EH (cell line): ENCODE measurements at places on chromosomes 4 and X.

GRCh38 chr4:90183254-90183653 lies 56.1 kb downstream of the CCSER1 start:
- DNase-seq = no peak

- DNase-seq = peak; percentile 66
These were observed 18.4 kb downstream of the IL21 start for GRCh38 chr4:122602277-122603142.

DNA sequence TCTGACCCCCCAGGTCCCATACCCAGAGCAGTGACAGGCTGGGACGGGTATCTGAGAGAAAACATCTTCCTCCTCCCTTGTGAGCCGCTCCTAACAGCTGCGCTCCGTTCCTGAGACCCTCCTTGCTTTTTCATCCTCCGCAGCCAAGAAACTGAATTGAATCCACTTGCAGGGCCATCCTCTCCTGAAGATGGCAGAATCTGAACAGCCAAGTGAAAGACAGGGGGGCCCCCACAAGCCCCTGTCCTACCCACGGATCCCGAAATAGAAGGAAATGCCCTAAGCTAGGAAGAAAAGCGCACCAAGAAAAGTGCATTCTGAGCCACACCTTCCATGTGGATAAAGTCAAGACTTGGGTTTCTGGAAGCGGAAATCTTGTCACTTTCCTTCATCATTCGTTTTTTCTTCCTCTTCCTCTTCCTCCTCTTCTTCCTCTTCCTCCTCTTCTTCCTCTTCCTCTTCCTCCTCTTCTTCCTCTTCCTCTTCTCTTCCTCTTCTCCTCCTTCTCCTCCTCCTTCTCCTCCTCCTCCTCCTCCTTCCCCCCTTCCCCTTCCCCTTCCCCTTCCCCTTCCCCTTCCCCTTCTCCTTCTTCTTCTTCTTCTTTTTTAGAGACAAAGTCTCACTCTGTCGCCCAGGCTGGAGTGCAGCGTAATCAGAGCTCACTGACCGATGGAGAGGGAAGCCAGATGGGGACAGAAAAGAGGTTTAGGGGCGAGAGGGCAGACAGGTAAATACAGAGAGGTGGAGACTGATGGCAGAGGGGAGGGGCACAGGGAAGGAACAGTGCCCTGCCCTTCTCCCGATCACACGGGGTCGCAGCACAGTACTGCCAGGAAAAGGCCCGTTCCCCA lies 86.0 kb upstream of the WWC2 start:
- DNase-seq = peak; percentile 9

DNA sequence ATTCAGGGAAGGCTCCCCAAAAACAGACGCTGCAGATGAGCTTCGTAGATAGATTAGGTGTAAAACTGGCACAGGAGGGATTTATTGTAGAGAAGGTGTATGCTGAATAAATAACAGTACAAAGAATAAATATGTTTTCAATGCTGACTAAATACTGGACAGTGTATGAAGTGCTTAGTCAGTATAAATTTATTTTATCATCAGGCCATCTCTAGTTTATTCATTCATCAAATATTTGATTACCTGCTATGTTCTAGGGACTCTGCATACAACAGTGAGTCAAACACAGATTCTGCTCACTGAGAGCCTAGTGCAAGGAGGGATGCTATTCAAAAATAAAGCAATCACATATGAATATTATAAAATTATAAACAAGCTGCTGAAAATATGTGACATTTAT lies 63.6 kb upstream of the TSPAN5 start:
- DNase-seq = no peak

- no peak for DNase-seq
These were observed 35.3 kb downstream of the CD99L2 start for GRCh38 chrX:150863191-150863590.

- no peak for DNase-seq
These were observed 23.7 kb upstream of the CASK start for GRCh38 chrX:41946989-41947612.

GRCh38 chr4:106238820-106239420 lies 77.1 kb downstream of the TBCK start:
- peak; percentile 51 for DNase-seq

- no peak for DNase-seq
These were observed 26.8 kb upstream of the AP1S2 start for GRCh38 chrX:15881381-15881897.

DNA sequence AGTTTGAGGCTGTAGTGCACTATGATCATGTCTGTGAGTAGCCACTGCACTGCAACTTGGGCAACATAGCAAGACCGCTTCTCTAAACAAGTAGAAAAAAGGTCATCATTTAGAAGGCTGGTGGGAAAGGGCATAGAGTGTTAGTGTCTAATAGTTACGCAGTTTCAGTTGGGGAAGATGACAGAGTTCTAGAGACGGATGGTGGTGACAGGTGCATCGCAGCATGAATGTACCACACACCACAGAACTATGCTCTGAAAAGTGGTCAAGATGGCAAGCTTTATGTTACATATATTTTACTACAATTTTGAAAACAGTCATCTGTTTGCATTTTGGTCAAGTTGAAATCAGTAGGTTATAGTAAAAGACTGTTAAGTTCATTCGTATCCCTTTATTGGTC lies 23.7 kb upstream of the CLDN34 start:
- no peak for DNase-seq

GRCh38 chr4:70183168-70183939 lies 12.2 kb upstream of the ODAM start:
- no peak for DNase-seq

- DNase-seq = peak; percentile 16
These were observed 16.6 kb downstream of the TRIML2 start for GRCh38 chr4:188092824-188093223.

DNA sequence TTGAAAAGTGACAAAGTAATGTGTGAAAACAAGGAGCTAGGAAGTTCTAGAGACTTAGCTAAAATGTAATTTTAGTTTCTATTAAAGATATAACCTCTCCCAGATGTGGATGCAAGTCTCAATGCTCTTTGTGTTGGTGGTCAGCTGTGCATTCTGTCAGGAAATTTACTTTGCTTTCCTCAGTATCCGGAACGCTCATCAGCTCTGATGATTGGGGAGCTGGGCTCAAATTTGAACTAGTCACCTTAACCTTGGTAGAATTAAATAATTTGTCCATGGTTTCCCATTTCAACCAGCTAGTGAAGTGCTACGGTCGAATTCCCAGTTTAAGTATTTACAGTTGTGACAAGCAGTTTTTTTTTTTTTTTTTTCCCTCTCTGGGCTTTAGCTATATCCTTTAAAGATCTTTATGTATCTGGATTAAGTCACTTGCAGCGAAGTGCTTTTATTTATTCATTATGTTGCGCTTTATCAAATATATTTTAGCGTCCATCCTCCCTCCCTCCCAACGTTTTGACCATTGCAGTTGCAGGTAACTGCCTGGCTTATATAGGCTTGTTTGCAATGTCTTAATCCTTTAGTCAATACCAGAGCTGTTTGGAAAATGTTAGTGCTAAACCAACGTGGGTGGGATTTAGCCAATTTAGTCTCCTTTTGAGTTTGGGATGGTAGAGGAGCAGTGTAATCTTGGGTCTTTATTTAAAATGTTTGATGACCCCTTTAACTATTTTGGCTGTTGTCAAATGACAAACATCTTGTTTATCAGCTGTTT lies 2.1 kb downstream of the OGT start:
- peak; percentile 5 for DNase-seq

DNA sequence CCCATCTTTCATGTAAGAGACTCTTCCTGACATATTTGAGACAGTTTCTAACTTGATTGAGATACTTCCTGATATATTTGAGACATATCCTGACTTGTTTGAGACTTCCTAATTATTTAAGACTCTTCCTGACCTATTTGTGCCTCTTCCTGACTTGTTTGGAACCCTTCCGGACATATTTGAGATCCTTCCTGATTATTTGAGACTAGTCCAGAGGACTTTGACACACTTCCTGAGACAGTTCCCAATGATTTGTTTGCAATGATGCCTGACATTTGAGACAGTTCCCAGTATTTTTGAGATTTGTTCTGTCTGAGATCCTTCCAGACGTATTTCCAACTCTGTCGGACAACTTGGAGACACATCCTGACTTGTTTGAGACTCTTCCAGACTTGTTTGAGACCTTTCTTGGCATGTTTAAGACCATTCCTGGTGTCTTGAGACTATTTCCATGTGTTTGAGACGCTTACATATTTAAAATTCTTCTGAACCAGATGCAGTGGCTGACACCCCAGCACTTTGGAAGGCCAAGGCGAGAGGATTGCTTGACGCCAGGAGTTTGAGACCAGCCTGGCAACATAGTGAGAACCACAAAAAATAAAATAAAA lies 118.9 kb upstream of the USP9X start:
- no peak for DNase-seq

DNA sequence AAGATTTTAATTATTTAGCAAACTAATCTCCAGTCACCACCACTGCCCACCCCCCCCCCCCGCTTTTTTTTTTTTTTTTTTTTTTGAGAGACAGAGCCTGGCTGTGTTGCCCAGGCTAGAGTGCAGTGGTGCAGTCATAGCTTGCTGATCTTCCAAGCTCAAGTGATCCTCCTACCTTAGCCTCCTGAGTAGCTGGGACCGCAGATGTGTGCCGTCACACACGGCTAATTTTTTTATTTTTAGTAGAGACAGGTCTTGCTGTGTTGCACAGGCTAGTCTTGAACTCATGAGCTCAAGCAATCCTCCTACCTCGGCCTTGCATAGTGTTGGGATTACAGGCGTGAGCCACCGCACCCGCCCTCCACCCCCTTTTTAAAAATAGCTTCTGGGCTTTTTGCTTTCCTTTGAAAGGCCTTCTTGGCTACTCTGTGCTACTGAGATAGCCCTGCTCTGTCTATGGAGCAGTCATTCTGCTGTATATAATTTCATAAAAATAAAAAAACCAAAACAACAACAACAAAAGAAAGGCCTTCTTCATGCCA lies 18.7 kb downstream of the TXLNG start:
- DNase-seq = no peak

DNA sequence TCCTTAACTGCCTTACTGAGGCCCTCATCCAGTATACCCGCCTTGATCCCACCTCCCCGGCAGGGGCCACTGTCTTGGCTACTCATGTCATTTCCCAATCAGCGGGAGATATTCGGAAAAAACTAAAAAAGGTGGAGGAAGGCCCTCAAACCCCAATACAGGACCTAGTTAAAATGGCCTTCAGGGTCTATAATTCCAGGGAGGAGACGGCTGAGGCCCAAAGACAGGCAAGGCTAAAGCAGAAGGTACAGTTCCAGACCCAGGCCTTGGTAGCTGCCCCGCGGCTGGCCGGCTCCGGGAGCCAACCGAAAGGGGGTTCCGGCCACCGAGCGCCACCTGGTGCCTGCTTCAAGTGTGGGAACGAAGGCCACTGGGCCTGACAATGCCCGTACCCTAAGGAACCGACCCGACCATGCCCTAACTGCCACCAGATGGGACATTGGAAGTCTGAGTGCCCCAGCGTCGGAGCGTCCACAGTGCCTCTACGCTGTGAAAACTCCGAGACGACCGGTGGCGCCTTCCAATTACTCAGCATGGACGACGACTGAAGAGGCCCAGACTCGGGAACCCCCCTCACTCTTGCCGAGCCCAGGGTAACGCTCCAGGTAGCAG lies 959.6 kb downstream of the RPA4 start:
- no peak for DNase-seq

DNA sequence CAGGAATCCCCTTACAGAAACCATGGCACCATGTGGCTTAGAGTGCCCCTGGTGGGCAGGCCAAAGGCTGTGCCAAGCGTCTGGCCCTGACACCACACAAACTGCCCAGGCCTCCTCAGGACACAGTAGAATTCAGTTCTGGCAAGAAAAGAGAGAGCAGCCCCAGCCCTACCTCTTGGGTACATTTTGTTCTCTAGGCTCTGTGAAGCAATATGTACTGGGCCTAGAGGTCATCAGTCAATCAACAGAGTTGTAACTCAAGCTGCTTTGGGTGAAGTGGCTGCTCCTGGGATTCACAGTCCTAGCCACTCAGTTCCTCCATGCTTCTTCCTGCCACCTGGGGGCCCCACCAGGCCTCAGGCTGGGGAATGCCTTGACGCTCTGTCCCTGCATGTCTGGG lies 158.1 kb upstream of the MAMLD1 start:
- no peak for DNase-seq

DNA sequence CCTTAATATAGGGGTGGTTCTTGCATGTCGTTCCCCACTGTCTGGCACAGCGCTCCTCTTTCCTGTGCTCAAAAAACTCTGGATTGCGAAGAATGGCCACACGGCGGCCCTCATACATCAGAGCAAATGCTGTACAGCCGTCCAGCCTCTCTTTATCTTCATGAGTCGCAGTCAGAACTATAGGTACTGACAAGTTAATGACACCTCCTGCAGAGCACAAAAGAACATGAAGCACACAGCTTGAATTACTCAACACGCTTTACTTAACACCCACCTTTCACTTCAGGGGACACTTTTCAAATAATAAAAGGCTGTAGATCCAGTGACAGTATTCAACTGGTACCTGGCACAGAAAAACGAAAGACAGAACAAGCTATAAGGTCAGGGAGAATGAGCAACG lies 65.3 kb downstream of the PAPSS1 start:
- no peak for DNase-seq

- DNase-seq = peak; percentile 93
These were observed 3.0 kb downstream of the GIMD1 start for GRCh38 chr4:106365613-106366012.

DNA sequence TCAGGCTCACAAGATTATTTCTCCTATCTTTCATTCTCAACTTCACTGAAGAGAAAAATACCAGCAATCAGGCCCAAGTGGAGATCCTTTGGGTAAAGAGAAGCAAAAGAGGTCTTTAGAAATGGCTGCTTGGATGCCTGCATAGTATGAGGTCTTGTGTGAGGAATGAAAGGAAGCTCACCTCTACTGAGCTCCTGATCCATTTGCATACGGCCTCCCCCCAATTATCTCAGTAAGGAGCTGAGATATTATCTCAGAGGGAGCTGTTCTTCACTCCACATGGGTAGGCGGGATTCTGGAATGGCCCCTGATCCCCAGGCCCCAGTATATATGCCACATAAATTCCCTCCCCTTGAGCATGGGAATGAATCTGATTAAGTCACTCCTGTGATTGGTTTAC lies 75.8 kb downstream of the EVC2 start:
- no peak for DNase-seq

DNA sequence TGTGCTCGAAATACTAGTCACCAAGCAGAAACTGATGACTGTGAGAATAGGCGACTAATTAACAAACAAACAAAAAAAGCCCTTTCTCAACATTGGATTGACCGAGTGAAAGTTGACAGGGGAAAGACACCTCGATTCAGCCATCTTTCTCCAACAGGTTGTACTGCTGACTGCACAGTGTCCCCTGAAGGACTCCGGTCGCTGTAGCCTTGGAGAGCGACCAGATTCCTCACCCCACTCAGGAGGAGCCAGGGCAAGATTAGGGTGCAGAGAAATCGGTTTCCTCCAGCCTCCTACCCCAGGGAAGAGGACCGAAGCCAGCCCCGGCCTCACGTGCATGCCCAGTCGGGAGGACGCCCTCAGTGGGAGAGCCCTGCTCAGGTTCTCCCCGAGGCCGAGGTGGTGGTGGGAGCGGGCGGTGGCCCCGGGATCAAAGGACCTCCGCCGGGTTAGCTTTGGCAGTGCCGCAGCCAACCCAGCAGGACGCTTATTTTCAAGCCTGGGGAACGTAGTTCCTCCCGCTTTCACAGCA lies 1.1 kb upstream of the RAP1GDS1 start:
- DNase-seq = peak; percentile 38

GRCh38 chrX:13123857-13124345 lies 79.5 kb upstream of the FAM9C start:
- peak; percentile 83 for DNase-seq

GRCh38 chr4:145545538-145546174 lies 64.0 kb downstream of the SMAD1 start:
- DNase-seq = peak; percentile 73
